ENCODE measurements at places on chromosomes 6 and 20.

- DNase-seq: no peak
Measured at GRCh38 chr6:147023148-147023547, 181.1 kb upstream of the STXBP5 start.

GRCh38 chr6:114389111-114389510 lies 46.3 kb upstream of the HS3ST5 start:
- no peak for DNase-seq

DNA sequence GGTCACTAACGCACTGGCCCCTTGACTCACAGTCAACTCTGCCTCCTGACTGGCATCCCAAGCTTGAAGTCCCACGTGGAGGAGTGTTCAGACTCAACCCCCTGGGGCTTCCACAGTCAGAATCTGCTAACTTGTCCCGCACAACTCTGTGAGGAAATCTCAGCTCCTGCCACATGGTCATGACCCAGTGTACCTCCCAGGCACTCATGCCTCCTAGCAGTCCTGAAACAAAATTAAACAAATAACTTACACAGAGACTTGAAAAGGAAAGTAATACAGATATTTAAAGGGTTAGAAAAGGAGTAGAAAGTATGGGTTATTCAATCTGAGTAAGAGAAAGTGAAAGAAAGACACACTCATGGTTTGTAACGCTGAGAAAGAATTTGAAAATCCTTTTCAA lies 134.9 kb downstream of the GMDS start:
- no peak for DNase-seq

GRCh38 chr6:66556936-66557335 lies 849.9 kb upstream of the EYS start:
- DNase-seq: no peak

DNA sequence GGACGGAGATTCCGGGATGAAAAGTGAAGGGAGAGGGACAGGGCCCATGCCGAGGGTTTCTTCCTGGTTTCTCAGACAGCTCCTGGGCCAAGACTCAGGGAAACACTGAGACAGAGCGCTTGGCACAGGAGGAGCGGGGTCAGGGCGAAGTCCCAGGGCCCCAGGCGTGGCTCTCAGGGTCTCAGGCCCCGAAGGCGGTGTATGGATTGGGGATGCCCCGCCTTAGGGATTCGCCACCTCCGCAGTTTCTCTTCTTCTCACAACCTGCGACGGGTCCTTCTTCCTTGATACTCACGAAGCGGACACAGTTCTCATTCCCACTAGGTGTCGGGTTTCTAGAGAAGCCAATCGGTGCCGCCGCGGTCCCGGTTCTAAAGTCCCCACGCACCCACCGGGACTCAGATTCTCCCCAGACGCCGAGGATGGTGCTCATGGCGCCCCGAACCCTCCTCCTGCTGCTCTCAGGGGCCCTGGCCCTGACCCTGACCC lies 55.0 kb upstream of the HLA-A start:
- DNase-seq: no peak

- DNase-seq: no peak
Measured at GRCh38 chr6:139710556-139710955, 336.1 kb upstream of the CITED2 start.

DNA sequence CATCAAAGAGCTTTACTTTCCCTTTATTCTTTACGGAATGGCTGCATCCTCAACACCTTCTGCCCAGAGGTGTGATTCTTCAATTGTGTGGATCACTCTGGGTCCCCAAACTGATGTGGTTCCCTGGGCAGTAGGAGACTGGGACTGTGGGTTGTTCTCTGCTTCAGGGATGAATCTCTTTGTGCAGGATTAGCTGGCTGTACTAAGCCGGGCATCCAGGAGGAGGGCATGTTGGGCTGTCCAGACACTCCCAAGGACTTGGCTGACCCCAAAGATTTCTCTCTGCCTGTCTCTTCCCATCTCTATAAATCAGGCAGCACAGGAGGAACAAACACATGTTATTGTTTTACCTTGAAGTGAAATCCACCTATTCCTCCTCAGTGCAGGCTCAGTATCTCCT lies 15.3 kb downstream of the FARS2 start:
- DNase-seq: no peak

GRCh38 chr6:85431271-85431670 lies 18.6 kb upstream of the NT5E start:
- DNase-seq: no peak

DNA sequence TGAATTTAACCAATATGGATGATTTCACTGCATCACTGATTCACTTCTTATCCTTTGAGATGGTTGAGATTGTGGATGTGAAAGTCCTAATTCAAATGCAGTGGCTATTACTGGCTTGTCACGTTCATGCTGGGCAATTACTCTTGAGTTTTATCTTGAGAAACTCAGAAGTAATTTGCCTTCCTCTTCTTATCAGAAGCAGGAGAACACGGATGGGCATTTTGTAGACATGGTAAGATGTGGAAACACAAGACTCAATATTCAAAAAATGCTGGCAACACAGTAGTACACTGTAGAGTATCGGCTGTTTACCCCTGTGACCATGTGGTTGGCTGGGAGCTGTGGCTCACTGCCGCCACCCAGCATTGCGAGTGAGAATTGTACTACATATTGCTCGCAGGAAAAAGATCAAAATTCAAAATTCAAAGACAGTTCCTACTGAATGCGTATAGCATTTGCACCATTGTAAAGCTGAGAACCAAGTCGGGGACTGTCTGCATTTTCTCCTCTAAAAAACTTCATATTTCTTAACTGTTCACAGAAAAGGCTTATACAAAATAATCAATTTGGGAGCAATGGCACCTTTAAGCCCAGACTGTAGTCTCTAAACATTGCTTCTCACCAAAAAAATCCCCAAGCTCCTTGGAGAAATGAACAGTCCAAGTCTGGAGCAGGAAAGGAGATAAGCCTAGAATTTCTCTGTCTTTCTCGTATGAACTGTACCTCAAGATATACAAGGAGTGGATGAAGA lies 61.9 kb upstream of the ELOVL5 start:
- no peak for DNase-seq

- DNase-seq: no peak
Measured at GRCh38 chr6:41639809-41640371, 1.6 kb downstream of the MDFI start.

- DNase-seq: no peak
Measured at GRCh38 chr6:1070085-1070521, 241.8 kb upstream of the FOXQ1 start.

DNA sequence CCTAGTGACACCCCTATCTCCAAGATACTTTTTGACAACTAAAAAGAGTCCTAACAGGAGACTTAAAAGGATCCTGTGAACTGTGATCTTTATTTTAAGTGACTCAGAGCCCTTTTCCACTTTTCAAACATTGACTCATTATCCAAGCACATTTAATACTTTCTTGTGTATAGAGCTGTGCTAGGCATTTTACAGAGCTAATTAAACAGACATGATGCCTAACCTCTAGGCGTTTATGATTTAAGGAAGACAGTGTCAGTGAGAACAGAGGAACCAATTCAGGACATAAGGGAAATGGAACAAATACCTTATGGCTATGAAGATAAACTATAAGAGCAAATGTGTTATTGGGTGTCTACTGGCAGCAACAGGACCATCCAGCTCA lies 282.6 kb downstream of the TPBG start:
- DNase-seq: no peak

DNA sequence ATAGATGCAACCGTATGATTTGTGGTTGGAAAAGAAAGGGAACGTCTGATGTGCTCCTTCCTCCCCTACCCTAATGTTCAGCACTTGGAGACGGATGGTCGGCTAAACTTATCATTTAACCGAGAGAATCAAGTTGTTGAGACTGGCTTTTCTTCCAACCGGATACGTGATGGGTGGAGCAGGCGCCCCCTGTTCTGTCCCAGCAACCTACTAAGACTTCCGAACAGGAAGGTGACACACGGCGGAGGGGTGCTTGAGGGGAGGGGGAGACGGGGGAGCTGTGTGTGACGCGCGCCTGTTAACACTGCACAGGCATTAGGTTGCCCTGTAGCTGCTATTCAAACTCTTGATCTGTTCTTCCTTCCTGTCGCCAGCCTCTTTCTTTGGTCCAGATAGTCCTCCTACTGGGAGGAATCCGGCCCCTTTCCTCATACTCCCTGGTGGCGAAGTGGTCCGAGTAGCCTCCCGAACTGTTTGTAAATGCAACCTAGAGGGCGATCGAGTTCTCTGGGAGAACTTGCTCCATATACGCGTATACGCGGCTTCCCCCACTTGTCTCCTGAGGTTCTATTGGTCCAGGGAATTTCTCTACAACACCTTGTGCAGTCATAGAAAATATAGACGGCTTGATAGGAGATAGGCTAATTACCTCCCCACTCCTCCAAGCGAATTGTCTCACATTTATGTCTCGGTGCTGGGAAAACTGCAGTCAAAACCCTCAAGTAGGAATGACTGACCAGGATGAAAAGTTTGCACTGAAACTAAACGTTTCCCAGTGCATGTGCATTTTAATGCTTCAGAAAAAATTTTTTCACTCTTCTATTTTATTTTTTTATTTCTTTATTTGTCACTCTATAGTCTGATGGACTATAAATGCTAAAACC lies 126.0 kb upstream of the SLC2A12 start:
- peak; percentile 94 for DNase-seq

DNA sequence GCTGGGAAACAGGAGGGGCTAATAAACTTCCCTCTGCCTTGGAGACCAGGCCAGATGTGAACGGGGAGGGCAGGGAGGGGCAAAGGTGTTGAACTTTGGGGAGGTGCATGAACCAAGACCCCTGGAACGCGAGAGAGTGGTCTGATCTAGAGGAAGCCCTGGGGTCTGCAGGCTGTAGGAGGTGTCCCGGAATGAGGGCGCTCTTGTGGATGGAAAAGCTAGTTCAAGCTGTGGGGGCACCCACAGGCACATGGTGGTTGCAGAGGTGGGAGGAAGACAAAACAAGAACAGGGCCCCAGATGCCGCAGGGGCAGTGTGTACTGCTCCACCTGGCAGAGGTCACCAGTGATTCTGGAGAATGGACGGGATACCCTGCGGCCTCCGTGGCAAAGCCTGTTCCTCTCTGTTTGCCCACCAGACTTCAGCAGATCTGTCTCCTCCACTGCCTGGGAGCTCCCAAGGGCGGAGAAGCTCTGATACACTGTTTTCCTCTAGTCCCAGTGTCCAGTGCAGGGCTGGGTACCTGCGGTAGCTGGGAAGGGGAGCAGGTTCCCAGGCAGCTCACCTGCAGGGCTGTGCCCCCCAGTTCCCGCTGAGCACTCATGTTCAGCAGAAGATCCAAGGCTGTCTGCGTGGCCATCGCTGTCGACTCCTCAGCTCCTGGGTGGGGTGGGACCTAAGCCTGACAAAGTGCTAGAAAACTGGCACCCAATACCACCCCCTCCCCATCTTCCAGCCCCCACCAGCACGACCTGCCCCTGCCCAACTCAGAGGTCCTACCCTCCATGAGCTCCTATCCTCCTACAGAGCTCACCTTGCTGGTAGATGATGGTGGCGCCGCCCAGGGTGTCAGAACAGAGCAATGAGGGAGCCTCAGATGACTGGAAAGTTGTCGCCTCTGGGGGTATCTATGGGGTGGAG lies 14.7 kb downstream of the ZNF335 start:
- no peak for DNase-seq

DNA sequence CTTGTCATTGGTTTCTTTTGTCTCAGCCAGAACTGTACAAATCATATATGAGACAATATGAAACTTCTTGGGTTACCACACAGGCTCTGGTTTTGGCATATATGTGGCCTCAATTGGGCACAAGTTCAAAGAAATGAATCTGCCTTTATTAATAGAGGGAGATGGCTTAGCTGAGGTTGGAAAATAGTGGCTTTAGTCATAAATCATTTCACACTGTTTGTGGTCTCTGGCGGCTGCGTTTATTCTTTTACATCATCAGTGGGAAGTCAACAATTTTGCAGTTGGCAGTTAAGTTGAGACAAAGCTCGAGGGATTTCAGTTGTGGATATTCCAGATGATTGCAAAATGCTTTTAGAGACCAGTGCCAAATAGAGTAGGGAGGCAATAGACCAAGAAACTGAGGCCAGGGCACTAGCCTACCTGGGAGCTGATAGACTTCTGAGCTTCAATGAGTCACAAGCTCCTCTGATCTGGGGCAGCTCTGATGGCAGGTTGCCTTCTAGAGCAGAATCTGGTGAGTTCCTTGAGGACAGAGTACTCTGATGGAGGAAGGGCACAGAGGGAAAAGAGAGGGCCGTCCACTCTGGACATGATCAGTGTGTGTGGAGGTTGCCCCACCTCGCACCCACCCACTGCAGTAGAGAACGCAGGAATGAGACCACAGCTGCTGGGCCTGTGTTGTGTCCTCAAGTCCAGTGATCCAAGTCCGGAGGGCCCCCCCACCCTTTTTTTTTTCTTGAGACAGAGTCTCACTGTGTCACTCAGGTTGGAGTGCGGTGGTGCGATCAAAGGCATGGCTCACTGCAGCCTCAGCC lies 73.5 kb downstream of the ARMC2 start:
- no peak for DNase-seq

GRCh38 chr20:41045671-41046070 lies 17.0 kb downstream of the TOP1 start:
- no peak for DNase-seq

- no peak for DNase-seq
Measured at GRCh38 chr6:129402244-129402643, 307.7 kb downstream of the ARHGAP18 start.

- no peak for DNase-seq
Measured at GRCh38 chr6:126076992-126077664, 90.8 kb downstream of the TRMT11 start.

DNA sequence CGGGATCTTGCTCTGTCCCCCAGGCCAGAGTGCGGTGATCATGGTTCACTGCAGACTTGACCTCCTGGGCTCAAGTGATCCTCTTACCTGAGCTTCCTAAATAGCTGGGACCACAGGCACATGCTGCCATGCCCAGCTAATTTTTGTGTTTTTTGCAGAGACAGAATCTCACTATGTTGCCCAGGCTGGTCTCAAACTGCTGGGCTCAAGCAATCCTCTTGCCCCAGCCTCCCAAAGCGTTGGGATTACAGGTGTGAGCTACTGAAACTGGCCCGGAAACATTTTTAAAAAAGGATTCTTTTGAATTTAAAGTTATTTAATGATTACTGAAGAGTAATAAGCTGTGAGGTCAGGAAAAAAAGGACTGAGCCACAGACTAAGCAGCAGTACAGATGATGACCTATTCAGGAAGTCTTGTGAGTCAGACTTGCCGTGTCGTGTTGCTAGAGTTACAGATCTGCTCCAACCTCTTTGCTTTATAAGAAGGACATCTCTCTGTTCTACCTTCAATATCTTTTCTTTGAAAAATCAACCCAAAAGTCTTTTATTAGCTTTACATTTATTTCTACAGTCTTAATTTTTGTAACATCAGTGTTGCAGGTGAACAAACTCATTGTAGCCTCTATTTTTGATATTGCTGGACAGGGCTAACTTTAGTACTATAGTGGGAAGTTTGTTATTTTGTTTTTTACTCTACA lies 108.7 kb downstream of the NCOA3 start:
- peak; percentile 80 for DNase-seq

- no peak for DNase-seq
Measured at GRCh38 chr6:12034837-12035236, 22.7 kb downstream of the HIVEP1 start.

DNA sequence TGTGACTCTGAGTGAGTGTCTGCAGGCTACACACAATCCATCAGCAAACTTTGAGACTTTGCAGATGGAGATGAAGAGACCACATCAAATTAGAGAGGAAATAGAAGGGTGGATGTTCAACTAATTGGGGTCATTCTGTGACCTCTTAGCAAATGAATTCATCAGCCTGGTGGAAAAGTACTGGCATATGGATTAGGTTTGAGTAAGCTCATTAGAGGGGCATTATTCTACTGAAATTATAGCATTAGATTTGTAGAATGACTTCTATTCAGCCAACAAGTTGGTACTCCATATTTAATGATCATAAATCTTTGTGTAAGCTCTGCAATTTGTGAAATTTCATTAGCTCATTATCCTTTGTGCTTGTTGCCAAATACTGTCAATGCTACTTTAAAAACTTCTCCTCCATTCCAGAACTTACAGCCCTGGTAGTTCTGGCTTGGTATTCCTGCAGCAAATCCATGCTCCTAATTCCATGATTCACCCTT lies 63.8 kb downstream of the ADTRP start:
- DNase-seq: no peak

All from amniotic stem cell (primary cell).